T-helper 17 cell (primary cell): ENCODE measurements at places on chromosomes 5 and 9.

GRCh38 chr5:15621094-15621493, 121.1 kb downstream of the FBXL7 start:
- no peak for DNase-seq

- DNase-seq = no peak
Measured at GRCh38 chr5:132840896-132841295, 10.4 kb upstream of the SHROOM1 start.

DNA sequence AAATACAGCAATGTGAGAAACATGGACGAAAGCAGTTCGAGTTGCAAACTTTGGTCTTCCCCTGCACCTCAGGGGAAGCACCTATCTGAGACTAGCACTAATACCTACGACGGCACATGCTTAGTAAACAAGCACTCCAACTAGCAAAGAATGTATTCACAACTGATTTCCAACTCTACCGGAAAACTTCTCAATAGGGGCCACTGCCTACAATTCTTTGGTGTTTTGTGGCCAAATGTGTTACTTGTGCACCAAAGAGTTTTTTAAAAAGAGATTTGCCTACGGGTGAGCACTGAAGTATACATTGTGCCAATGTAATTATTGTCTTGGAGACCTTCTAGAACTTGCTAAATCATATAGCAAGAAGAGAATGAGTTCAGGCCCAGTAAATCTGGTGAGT, 12.2 kb downstream of the ENC1 start:
- no peak for DNase-seq

DNA sequence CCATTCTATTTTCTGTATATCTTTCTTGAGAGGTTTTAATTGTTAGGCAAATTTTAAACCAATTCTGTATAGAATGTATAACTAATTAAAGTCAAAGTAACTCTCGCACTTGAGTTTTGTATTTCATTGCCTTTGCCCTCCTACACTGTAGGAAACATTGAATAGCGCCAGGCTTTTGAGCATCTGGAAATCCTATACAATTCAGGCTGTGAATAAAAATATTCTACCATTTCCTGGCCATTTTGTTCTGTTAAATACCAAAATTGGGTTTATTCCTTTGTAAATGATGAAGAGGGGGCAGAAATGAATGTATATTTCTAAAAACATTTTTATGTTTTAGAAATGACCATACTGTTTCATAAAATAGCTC, 571.8 kb upstream of the CLINT1 start:
- no peak for DNase-seq

DNA sequence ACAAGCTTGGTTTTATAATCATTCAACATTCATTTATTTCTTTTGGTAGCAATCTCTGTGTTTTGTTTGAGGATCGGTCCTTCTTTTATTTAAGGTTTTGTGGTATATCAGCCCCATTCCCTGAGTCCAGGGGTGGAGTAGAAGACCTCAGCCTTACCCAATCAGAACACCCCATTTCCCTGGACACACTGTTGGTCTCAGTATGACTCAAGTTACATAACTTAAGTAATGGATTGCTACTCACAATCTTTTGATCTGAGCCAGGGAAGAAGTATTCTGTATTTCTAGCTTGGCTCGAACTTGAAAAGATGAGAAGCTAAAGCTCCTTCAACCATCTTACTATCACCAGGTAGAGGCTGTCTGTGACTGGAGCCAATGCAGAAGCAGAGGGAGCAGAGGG, 175.2 kb upstream of the HAPLN1 start:
- no peak for DNase-seq

- DNase-seq = no peak
Measured at GRCh38 chr9:126114850-126115460, 211.7 kb upstream of the MVB12B start.
